ENCODE measurements at places on chromosomes 11 and 22. TPM values are rescaled to one million over a fixed set of nuclear protein-coding genes. Genes with fewer than 3 reads are reported as not detected.

DNA sequence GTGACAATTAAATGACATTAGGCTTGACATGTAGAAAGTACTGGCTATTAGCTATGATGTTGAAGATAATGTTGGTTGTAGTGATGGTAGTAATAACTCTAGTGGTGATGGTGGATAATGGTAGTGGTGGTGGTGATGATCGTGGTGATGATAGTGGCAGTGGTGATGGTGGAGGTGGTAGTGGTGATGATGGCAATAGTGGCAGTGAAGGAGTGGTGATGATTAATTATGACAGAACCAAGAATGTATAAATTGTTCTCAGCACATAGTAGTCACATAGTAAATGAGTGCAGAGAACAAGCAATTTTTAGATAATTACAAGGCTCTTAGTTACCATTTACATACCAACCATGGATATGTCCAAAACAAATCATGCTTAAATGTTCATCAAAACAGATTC is 5.3 kb upstream of the CD44 start:
- H3K4me3 ChIP-seq = no peak overlapping the region
- H3K27ac ChIP-seq = peak overlapping the region; percentile 8
- H3K4me1 ChIP-seq = peaks cover 66% of the 10 kb centered on the region
- DNase-seq = peak; percentile 42

DNA sequence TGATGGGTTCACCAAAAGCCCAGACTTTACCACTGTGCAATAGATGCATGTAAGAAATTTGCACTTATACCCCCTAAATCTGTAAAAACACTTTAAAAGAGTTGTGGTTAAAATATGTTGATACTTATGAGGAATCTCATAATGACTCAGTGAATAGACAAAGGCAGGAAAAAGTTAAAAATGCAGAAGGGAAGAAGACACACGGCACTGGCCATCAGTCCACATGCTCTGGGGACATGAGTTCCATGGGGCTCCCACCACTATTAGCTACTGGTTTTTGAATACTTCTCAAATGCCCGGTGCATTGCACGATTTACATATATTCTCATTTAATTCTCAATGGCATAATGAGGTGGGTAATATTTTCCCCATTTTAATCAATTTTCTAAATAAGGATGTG is 59.3 kb upstream of the BLID start:
- no peak overlapping the region for H3K4me3 ChIP-seq
- H3K36me3 ChIP-seq = no peaks in the 10 kb centered on the region
- no peaks in the 10 kb centered on the region for H3K4me1 ChIP-seq
- no peak overlapping the region for H3K27ac ChIP-seq
- DNase-seq = no peak

DNA sequence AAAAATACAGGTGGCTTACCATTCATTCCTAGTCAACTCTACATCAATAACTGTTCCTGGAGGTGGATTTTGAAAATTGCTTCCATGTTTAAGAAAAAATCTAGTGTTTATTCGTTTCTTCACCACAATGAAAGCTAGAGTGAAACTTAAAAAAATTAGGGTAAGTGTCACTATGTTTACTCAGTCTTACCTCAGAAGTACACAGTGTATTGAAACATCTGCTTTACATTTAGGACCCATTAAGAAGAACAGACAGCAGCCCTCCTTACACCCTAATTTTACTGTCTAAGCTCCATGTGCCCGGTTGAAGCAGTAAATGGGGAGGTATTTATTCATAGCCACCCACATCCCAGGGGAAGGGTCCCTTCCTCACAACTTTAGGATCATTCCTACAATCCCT is 51.4 kb downstream of the PIWIL3 start:
- H3K4me3 ChIP-seq = no peak overlapping the region
- no peaks in the 10 kb centered on the region for H3K36me3 ChIP-seq
- H3K27me3 ChIP-seq = peaks cover 5% of the 10 kb centered on the region
- DNase-seq = no peak

- H3K27ac ChIP-seq = no peak overlapping the region
- H3K27me3 ChIP-seq = peaks cover 80% of the 10 kb centered on the region
- peaks cover 20% of the 10 kb centered on the region for H3K4me1 ChIP-seq
Measured at GRCh38 chr11:12716816-12717215, 42.6 kb downstream of the TEAD1 start.

GRCh38 chr11:18457450-18457849 is 1.8 kb downstream of the LDHAL6A start:
- DNase-seq = no peak
- H3K4me1 ChIP-seq = no peaks in the 10 kb centered on the region
- H3K27me3 ChIP-seq = peaks cover 8% of the 10 kb centered on the region
- no peak overlapping the region for H3K27ac ChIP-seq

GRCh38 chr11:36394926-36395325 is 98.8 kb downstream of the PRR5L start:
- H3K27me3 ChIP-seq = peaks cover 8% of the 10 kb centered on the region
- H3K4me3 ChIP-seq = peak overlapping the region; percentile 65
- peaks cover 57% of the 10 kb centered on the region for H3K4me1 ChIP-seq
- H3K27ac ChIP-seq = peak overlapping the region; percentile 92

DNA sequence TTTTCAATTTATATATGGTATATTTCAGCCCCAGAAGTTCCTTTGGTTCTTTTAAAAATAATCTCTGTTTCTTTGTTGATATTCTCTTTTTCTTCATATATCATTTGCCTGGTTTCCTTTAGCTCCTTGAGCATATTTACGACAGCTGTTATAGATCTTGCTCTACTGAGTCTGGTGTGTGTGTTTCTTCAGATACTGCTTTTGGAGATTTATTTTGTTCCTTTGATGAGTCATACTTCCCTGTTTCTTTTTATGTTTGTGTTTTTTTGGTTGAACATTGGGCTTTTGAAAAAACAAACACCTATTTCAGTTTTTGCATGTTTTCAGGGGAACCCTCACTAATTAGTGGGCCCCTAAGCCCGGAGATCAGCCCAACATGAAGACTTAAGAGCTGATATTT is 23.3 kb downstream of the GLB1L2 start:
- H3K4me3 ChIP-seq = no peak overlapping the region
- no peak for DNase-seq
- peaks cover 3% of the 10 kb centered on the region for H3K4me1 ChIP-seq
- H3K27ac ChIP-seq = peak overlapping the region; percentile 68
- no peaks in the 10 kb centered on the region for H3K36me3 ChIP-seq

DNA sequence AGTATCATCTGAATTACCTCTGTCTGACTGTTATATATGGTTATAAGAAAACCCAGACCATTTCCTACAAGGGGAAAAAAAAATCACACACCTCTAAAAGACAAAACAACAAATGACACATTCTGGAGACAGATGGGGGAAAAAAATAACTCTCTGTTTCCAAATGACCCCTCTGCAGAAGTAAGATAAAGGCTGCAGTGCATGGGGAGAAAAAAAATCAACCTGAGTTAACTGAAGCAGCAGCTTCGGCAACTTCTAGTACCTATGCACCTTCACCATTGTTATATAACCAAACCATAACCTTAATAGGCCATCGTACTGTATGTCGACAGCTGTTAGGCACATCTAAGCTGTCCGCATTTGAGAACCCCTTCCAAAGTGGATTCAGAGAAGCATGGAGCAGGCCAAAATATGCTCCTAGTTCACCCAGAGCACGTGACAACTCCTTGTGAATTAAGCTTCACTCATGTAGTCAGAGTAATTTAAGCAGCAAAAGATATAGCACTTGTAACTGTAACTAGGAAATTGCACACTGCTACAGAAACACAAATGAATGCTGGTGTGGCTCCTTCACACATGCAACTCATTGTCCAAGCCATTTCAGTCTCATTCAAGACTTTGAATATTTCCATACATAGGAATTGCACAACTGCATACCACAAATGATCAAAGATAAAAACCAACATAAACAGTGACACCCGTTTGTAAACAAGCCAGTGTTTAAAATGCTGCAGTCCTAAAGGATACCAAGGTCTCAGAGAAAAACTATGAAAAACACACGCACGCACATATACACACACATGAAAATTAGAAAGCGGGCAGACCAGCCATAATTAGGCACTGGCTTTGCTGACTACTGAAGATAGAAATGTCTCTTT is 2.7 kb downstream of the SIK3 start:
- H3K4me3 ChIP-seq = peak overlapping the region; percentile 90
- peak overlapping the region; percentile 87 for H3K27ac ChIP-seq
- H3K4me1 ChIP-seq = peaks cover 75% of the 10 kb centered on the region
- no peaks in the 10 kb centered on the region for H3K27me3 ChIP-seq
- DNase-seq = no peak

GRCh38 chr22:43303166-43303565 is 40.0 kb downstream of the SCUBE1 start:
- no peaks in the 10 kb centered on the region for H3K36me3 ChIP-seq
- no peaks in the 10 kb centered on the region for H3K27me3 ChIP-seq
- no peak for DNase-seq
- H3K4me3 ChIP-seq = no peak overlapping the region

GRCh38 chr11:20114588-20114987 is 45.7 kb downstream of the DBX1 start:
- H3K27ac ChIP-seq = no peak overlapping the region
- H3K4me1 ChIP-seq = peaks cover 7% of the 10 kb centered on the region
- H3K27me3 ChIP-seq = peaks cover 15% of the 10 kb centered on the region

- DNase-seq = no peak
- peaks cover 72% of the 10 kb centered on the region for H3K36me3 ChIP-seq
- no peaks in the 10 kb centered on the region for H3K27me3 ChIP-seq
- no peak overlapping the region for H3K4me3 ChIP-seq
Measured at GRCh38 chr11:12229450-12230229, 119.2 kb downstream of the MICAL2 start.

DNA sequence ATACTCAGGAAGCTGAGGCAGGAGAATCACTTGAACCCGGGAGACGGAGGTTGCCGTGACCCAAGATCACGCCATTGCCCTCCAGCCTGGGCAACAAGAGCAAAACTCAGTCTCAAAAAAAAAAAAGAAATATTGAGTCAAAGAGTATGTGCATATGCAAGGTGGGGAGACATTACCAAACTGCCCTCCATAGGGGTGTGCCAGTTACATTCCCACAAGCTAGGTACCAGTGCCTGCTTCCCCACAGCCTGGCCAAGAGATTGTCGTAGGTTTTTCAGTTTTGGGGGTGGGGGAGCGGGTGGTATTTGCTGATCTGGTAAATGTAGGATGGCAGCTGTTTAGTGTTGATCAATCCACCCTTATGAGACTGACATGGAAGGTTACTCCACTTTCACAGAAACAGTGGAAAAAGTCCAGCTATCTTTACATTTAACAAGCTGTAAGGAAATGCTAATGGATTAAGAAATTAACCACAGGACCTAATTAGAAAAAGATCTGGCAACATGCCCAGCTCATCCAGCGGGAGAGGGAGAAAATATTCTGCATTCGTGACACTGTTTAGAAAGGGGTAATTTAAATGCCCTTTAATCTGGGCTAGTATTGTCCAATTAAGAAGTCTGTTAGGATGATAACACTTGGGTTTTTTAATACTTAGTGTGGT is 89.4 kb downstream of the PACS1 start:
- H3K36me3 ChIP-seq = no peaks in the 10 kb centered on the region
- no peak overlapping the region for H3K4me3 ChIP-seq
- no peak overlapping the region for H3K27ac ChIP-seq
- DNase-seq = no peak
- peaks cover 44% of the 10 kb centered on the region for H3K4me1 ChIP-seq

DNA sequence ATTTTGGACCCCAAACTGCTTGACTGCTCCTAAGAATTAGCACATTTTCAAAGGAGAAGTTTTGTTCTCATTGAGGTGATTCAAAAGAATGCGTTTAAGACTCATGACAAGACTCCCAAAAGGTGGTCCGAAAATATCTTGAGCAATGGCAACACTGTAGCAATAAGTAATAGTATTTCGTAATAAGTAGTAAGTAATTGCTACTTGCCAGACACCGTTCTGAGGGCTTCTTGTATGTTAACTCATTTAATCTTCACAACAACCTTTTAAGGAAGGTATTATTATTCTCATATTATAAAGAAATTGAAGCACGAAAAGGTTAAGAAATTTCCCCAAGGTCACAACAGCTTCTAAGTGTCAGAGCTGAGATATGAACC is 184.0 kb upstream of the SORL1-AS1 start:
- no peaks in the 10 kb centered on the region for H3K27me3 ChIP-seq
- no peak overlapping the region for H3K4me3 ChIP-seq
- no peaks in the 10 kb centered on the region for H3K4me1 ChIP-seq
- DNase-seq = no peak
- H3K27ac ChIP-seq = no peak overlapping the region
- no peaks in the 10 kb centered on the region for H3K36me3 ChIP-seq

DNA sequence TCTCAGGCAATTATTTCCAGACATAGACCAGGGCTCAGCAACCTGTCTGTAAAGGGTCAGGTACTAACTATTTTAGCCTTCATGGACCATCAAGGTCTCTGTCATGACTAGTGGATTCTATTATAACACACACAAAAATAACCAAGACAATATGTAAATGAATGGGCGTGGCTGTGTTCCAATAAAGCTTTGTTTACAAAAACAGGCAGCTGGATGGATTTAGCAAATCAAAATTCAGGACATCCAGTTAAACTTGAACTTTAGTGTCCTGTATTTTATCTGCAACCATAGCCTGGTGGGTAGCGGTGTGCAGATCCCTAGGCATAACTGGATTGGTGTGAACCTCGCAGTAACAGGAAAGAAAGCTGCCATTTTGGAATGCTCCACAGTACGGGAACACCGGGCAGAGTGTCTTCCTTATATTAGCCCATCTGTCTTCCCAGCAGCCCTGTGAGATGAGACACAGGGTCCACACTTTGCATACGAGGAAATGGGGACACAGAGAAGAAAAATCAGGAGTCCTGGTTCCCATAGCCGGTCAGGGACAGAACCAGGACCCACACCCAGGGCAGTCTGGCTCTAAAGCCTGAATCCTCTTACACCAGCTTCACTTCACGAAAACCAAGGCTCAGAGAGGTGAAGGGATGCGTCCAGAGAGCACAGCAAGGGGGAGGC is 15.6 kb downstream of the LIF start:
- no peak for DNase-seq
- H3K36me3 ChIP-seq = no peaks in the 10 kb centered on the region
- no peak overlapping the region for H3K27ac ChIP-seq
- H3K4me1 ChIP-seq = peaks cover 14% of the 10 kb centered on the region
- no peak overlapping the region for H3K4me3 ChIP-seq

Gene KRTAP5-2
- not detected for total RNA-seq

Gene LMO1
- total RNA-seq = not detected

Gene ANGPTL5
- not detected for total RNA-seq

Gene RFPL1
- not detected for total RNA-seq

Gene CLCF1
- total RNA-seq = 0.93 TPM

Gene FAM180B
- 0.16 TPM for total RNA-seq

Gene CRYBB3
- 0.77 TPM for total RNA-seq

Gene SLC22A6
- not detected for total RNA-seq

Gene KRTAP5-9
- not detected for total RNA-seq
